Activated CD4-positive, CD25-positive, alpha-beta regulatory T cell (primary cell): ENCODE measurements at places on chromosomes 7 and 10.
A peak's percentile ranks its signal among the peaks of the same experiment; 100 is the strongest.

DNA sequence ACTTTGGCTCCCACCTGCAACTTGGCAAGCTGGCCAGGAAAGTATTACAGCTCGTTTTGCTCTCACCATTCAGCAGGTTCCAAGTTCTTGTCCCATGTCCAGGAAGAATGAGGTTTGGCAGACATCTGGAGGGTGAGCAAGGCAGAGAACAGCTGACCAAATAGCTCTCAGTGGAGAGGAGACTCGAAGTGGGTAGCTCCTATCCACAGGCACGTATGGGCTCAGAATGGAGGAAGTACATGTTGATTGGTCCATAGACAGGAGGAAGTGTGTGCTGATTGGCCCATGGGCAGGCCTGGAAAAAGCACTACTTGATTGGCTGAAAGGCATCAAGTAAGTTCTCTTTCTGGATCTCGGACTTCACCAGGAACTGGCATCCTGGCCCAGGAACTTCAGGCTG is 3.0 kb upstream of the NCAPG2 start:
- DNase-seq, result no peak

DNA sequence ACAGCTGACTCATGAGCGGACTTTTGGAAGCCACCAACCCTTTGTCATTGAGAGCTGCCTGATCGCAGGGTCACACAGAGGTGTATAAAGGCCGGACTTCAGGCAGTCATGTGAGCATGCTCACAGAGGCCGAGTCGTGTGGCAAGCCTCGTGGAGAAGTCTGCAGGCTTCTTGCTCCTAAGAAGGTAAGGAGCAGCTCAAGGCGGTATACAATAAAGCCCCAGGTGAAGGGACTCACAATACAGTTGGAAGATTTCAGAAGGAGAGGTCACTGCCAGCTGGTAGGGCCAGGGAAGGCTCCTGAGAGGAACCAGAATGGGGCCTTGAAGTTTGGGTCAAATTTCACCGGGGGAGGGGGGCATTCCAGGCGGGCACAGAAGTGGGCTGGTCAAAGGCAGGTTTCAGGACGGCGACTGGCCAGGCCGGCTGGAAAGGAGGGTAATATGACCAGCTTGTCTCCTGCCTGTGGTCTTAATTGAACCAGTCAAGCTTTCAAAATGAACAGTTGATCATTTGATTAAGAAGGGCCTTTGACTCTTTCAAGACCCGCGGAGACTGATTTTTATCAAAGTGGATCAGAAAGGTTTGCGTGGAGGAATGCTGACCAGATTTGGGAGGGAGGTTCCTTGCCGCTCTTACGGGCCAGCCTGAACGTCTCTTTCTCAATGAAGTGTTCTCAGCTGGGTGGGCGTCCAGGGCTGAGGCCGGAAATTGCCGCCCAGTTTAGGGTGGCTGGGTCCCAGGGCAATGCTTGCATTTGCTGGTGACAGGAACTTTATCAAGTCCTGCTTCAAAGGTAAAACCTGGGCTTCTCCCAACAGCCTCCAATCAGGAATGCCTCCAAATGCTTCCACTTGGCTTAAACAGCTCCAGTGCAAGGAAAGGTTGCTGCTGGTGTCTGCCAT is 178.6 kb downstream of the EMX2 start:
- DNase-seq, result no peak

GRCh38 chr10:3782451-3783315 is 2.3 kb downstream of the KLF6 start:
- DNase-seq, result peak; percentile 31

GRCh38 chr7:125555916-125556315 is 626.3 kb upstream of the POT1 start:
- DNase-seq, result no peak

- DNase-seq, result no peak
These were observed 238.2 kb downstream of the DNAJB6 start for GRCh38 chr7:157574914-157575586.

DNA sequence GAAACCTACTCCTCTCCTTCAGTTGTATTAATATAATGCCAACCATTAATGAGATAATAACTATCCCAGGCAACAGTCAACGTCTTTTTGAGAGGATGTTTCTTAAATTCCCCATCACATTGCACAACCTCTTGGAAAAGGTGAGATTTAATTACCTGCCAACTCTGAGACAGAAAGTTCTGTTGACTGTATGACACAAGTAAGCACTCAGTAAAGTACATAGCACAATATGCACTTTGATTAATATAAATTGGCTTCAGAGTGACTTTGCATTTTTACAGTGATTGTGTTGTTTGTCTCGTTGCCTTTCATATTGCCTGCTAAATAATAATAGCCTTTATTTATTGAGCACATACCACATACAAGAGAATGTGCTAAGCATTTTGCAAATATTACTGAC is 46.7 kb downstream of the CAV1 start:
- no peak for DNase-seq

DNA sequence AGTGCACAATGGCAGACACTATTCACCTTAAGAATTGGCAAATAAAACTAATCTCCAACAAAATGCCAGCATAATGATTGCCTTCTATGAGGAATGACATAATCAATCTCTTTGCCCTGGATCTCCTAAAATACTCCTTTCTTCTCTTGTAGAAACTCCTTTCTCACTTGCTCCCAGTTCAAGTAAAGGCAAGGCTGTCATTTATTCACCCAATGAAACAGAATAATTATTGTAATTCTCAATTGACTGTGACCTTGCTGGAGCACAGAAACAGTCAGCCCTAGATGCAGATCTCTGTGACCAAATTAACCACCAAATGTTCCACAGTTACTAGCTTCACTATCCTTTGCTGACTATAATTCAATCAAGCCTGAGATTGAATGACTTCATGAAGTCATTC is 99.3 kb downstream of the SEMA3C start:
- DNase-seq, result no peak

DNA sequence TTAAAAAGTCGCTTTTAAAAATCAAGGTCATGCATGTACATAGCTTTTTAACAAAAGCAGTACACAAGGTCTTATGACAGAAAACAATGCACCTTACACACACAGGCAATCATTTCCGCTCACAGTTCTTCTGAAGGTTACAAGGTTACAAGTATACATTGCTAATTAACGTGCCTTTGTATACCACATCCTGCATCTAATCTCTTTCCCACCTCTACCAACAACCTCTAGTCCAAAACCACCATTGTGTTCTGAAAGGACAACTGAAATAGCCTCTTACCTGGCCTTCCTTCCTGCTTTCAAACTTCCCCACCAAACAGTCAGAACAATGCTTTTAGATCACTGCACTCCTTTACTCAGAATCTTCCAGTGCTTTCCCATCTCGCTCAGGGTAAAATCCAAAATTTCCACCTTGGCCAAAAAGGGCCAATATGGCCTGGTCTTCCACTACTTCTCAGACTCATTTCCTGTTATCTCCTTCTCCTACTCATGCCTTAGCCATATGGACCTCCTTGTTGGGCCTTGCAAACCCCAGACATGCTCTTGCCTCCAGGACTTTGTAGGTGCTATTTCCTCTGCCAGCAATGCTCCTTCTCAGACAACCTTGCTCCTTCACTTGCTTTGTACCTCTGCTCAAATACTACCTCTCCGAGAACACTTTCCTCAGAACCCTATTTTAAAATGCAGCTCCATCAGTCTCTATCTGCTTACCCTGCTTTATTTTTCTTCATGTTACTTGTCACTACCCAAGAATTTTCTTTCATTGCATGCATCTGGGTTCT is 205.4 kb downstream of the DNAJC1 start:
- no peak for DNase-seq

GRCh38 chr10:31318854-31319601 is at the start of gene ZEB1:
ZEB1 (plus strand) TSS chr10:31319216; CDS start chr10:31319235, 19 bp downstream.
- DNase-seq, result peak; percentile 73

DNA sequence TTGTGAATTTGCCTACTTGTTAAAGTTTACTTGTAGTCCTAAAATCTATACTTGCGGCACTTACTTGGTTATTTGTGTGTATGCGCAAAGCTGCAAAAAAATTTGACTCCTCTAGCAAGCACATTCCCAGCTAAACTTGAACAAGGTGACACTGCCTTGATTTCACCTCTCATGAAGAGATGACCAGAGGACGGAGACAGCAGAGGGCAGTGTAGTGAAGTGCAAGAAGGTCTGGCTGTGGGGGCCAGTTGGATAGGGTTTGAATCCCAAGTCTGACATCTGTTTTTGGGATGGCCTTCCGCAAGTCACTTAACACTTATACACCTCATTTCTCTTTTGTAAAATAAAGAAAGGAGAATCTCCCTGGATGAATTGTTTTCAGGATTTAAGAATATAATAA is 15.7 kb downstream of the SLK start:
- no peak for DNase-seq

- DNase-seq, result no peak
These were observed 95.0 kb downstream of the FANK1 start for GRCh38 chr10:125991392-125991791.

- no peak for DNase-seq
These were observed 21.4 kb upstream of the CRYGN start for GRCh38 chr7:151461096-151461941.

- DNase-seq, result no peak
These were observed 22.4 kb upstream of the GARS1 start for GRCh38 chr7:30572212-30572841.

GRCh38 chr7:18109762-18110161 is 82.1 kb upstream of the PRPS1L1 start:
- DNase-seq, result no peak

GRCh38 chr7:135942614-135943013 is 34.5 kb downstream of the MTPN start:
- no peak for DNase-seq
